ENCODE measurements at places on chromosomes 16 and 17.

GRCh38 chr16:57987441-57988177, 12.9 kb downstream of the ZNF319 start:
- DNase-seq, result no peak

- no peak for DNase-seq
Observed at GRCh38 chr16:25896411-25896810, 204.7 kb downstream of the HS3ST4 start.

GRCh38 chr17:8855477-8856204, 11.8 kb downstream of the PIK3R6 start:
- no peak for DNase-seq

DNA sequence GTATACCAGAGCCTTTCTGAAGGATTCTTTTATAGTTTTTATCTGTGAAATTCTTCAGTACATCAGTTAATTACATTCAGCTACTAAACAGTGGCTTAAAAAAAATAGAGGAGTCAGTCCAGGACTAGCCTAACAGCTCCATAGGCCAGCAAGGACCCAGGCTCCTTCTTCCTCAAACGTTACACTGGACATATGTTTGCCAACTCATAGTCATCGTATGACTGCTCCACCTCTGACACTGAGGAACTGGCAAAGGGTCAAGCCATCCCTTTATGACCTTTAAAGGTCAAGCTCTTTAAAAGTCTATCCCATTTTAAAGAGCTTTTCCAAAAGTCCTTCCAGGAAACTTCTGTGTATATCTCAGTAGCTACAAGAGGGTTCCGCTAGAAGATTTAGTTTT, 36.6 kb downstream of the PHLPP2 start:
- DNase-seq, result no peak

DNA sequence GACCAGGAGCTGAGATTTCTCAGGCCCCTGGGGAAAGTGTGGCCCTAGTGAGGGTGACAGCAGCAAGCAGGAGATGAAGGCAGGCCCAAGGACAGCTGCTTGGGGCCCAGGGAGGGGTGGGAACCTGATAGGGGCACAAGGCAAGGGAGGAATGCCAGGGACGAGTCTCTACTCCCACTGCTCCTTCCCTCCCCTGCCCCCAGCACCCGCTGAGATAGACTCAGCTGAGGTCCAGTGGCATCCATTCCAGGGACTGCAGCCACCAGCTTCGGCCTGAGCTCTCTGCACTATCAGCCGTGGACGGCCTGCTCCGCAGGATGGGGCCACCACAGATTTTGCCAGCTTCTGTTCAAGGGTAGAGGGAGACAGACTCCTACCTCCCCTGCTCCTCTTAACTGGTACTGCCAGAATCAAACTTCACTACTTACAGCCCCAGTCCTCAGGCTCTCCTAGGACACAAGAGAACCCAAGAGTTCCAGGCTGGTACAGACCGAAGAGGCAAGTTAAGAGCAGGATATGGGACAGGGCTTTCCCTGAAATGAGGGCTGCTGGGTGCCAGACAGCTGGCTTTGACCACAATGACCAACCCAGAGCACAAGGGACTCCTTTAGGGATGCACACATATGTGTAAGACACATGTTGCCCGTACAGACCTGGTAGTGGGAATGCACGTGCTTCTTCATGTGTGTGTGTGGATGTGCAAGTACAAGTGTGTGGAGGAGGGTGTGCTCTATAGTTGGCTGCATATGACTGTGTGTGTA, 5.5 kb downstream of the CACNB1 start:
- no peak for DNase-seq

DNA sequence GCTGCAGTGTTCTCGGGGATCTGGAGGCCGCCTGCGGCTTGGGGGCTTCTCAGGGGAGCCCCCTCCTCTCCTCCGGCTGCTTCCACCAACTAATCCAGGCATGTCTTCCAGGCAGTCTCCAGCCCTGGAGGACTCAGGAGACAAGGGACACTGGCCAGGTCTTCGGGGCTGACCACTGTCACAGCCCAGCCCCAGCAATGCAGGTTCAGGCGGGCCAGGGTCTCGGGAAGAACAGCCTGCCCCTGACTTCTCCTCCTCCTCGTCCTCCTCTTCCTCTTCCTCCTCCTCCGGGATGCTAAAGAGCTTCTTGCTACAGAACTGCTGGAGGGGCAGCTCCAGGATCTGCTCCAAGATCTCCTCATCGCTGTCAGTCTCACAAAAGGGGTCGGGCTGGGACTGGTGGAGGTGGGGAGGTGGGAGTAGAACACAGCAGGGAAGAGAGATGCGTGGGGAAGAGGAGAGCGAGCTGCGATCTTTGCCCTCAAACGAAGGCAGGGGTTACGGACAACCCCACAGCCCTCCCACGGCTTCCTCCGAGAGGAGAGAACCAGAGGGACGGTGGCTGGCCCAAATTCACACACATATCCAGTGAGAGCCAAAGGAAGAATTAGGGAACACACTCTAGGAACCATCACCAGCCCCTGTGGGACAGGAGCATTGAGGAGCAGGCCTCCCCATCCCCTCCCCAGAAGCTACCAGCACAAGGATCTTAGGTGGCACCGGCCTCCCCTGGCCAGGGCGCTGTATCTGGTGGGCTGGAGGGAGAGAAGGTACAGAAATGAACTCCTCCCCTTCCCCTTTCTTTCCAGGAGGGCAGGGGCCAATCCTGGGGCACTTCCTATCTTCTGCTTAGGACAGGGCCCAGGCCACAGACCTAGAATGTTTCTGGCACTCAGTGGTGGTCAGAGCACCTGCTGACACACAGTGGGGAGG, 19.3 kb downstream of the TSPOAP1 start:
- no peak for DNase-seq

GRCh38 chr16:52383640-52384292, 163.2 kb downstream of the TOX3 start:
- DNase-seq, result no peak

GRCh38 chr17:19253112-19253511, 15.9 kb downstream of the EPN2 start:
- DNase-seq, result no peak

- DNase-seq, result no peak
Observed at GRCh38 chr17:40090237-40091119, 9.9 kb downstream of the NR1D1 start.

DNA sequence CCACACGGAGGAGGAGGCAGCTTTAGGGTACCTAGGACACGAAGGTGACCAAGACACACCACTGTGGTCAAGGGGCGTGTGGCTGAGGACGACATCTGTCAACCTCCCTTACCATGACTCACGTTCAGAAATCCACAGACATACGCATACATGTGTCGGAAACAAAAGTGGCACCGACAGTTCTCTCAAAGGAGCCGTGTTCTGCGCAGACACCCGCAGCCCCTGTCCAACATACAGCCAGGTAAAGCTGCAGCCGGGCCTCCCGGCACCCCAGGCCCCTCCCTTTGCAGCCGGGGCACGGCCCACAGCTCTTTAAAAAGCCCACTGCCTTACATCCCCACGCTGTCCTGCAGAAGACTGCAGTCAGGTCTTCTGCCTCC, 40.5 kb upstream of the KLHDC4 start:
- DNase-seq, result no peak

- DNase-seq, result peak; percentile 64
Observed at GRCh38 chr17:82528484-82529265, 9.1 kb downstream of the FOXK2 start.

- DNase-seq, result no peak
Observed at GRCh38 chr16:55002419-55002818, 71.8 kb downstream of the IRX5 start.

- no peak for DNase-seq
Observed at GRCh38 chr16:11080999-11081630, 136.8 kb downstream of the CLEC16A start.

DNA sequence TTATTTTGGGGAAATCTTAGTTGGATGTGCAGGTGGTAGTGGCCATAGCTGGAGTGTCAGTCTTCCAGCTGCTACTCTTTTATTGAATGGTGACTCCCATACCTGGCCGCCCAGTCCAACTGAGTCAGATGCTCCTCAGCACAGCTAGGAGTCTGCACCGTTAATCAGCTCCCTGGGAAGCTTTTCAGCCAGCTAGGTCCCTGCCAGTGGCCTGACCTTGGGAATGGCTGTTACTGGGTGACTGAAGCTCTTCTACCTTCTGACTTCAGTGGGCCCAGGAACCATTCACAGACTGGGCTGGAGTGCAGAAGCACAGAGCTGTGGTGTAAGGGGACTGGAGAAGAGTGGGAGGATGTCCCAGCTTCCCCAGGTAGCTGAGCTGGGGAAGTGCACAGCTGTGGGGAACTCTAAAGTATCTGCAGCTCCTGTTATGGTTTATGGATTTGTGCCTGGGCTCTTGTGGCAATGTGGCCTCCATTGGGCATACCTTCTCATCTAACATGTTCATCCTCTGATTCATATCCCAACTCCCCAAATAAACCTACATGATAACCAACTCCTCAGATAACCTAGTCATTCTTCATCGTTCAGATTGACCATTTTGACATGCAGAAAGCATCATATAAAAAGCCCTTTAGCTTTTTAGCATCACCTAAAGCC, 14.0 kb downstream of the ALKBH5 start:
- no peak for DNase-seq

DNA sequence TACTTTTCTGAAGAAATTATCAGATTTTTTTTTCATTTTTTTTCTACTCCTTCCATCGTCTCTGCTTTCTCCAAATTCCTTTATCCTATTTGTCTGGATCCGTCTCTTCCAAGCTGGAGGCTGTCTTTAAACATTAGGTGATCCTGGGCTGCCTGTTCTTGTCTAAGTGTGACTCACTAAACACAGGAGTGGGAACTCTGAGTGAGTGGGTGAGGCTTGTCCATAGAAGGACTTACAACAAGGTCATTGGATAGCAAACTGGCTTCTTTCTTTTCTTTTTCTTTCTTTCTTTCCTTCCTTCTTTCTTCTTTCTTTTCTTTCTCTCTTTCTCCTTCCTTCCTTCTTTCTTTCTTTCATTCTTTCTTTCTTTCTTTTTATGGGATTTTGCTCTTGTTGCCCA, 18.2 kb downstream of the ALOX15 start:
- no peak for DNase-seq

DNA sequence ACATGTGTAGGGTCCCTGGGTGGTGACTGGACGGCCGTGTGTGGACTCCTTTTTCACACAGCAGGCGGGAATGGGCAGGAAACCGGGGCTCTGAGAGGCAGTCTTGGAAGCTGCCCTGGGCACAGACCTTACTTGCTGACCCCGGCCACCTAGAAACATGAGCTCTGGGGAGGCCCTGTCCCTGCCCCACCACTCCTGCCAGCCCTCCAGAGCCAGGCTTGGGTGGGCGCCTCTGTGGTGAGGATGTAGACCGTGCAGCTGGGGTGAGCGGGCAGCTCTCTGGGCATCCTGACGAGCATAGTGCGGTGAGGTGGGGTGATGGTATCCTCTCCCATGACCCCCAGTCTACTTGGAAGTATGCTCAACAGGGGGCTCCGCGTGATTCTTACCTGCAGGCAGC, 121.3 kb downstream of the RAB11FIP4 start:
- no peak for DNase-seq

- no peak for DNase-seq
Observed at GRCh38 chr17:39923836-39924690, 3.3 kb downstream of the ORMDL3 start.

GRCh38 chr17:83037874-83038165, 41.6 kb upstream of the METRNL start:
- DNase-seq, result no peak

DNA sequence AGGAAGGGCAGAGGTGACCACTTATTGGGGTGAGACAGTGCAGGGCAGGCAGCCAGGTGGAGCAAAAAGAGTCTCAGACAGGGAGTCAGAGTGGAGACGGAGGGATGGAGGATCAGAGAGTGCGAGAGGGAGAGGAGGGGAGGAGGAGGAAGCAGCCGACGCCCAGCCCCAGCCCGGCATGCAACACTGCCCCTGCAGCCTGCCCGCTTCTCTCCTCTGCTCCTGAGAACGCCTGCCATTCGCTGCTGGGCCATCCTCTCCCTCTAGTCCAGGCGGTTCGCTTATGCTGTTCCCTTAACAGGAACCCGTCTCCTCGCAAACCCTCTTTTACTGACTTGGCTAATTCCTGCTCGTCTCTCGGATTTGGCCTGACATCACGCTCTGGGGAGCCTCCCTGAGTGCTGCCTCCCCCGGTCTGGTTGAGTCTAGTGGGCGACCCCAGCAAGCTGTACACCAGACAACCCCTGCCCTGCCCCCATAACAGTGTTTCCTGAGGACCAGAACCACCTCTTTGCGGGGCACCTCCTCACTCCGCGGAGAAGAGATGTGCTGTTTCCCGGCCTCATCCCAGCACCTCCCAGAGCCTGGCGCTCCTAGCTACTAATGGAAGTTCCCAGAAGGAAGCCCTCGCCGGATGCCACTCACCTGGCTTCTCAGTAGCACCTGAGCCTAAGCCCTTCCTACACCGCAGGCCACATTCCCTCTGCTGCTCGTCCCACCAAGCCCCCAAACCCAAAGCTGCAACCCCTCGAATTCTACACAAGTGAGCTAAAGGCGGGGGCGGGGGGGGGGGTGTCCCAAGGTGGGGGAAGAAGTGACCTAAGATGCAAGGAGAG, 61.2 kb upstream of the CCL1 start:
- no peak for DNase-seq

- DNase-seq, result no peak
Observed at GRCh38 chr16:56371660-56371937, 53.7 kb downstream of the AMFR start.

DNA sequence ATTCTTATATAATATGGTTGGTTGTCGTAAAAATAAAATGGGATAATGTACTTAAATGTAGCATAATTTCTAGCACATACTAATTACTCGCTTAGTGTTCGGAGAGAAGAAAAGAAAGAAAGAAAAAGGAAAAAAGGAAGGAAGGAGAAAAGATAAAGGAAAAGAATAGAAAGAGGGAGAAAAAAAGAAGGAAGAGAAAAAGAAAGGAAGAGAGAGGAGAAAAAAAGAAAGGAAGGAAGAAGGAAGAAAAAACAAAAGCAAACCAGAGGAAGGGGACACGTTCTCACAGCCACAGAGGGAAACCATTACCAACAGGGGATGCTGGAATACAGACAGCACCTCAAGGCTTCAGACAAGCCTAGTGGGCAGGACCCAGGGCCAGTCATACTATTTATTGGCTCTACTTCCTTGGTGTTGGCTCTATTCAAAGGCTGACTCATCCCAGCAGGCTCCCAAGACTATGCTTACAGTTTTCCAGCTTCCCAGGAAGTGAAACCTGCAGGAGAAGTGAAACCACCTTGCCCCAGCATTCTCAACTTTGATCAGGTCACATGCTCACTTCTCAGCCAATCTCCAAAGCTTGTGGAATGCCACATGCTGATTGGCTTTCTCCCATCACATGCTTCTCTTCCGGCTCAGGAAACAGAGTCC, 273.5 kb upstream of the IRX5 start:
- no peak for DNase-seq

DNA sequence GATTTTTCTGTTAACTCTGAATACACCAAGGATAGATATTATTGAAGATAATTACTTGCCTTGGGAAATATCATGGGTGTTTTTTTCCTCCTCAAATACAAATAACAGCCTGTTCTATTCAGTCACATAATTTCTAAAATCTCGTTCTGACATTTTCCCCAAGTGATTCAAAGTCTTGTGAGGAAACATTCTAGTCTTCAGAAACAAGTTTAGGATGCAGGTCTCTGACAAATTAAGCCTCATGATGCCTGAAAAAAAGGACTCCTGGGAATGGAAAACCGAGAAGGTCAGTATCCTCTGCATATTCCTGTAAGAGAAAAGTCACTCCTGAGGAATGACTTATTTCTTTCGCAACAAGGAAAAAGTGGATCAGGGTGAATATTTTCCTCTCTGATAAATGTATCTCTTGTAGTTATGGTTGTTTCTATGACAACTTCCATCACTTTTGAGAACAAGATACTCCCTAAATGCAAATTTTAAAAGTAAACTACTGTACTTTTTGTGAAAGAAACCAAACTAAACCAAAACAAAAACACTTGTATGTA, 384.6 kb downstream of the CNTNAP4 start:
- DNase-seq, result no peak

- no peak for DNase-seq
Observed at GRCh38 chr17:50183421-50183994, 17.7 kb downstream of the SGCA start.

- no peak for DNase-seq
Observed at GRCh38 chr17:10370016-10370608, 2.7 kb downstream of the MYH13 start.
